ENCODE measurements at places on chromosomes 7 and 10. TPM values are rescaled to one million over a fixed set of nuclear protein-coding genes. Genes with fewer than 3 reads are reported as not detected.

Gene OPN4
- not detected for total RNA-seq

Gene SPDYE11
- not detected for total RNA-seq

Gene MYOF
- total RNA-seq = 90.7 TPM

Gene SAP25
- total RNA-seq = 3.5 TPM

Gene C10orf62
- not detected for total RNA-seq

Gene PITX3
- not detected for total RNA-seq

Gene NUB1
- 76.9 TPM for total RNA-seq

Gene CNNM1
- total RNA-seq = 0.38 TPM

Gene LIPN
- not detected for total RNA-seq

Gene NPC1L1
- 0.12 TPM for total RNA-seq

Gene TRIM50
- not detected for total RNA-seq

Gene RAMP3
- 9.0 TPM for total RNA-seq

Gene TRIM24
- total RNA-seq = 18.9 TPM

Gene ANKRD61
- total RNA-seq = not detected

Gene HABP2
- not detected for total RNA-seq

Gene RINT1
- 13.6 TPM for total RNA-seq

Gene FKBP9
- 99.7 TPM for total RNA-seq

Gene MYL10
- total RNA-seq = not detected

Gene CPED1
- total RNA-seq = 67.7 TPM

Gene CCDC186
- total RNA-seq = 53.6 TPM

Data from mucosa of descending colon (tissue), 3 donors.